Right cardiac atrium (tissue), 5 donors: ENCODE measurements at places on chromosomes 16 and 17. TPM values are rescaled to one million over a fixed set of nuclear protein-coding genes. Genes with fewer than 3 reads are reported as not detected.
A peak's percentile ranks its signal among the peaks of the same experiment; 100 is the strongest.

- DNase-seq, result peak; percentile 41
Observed at GRCh38 chr16:88378836-88379693, 3.7 kb upstream of the ZNF469 start.

TEX19 gene
- polyA plus RNA-seq, result not detected

DNA sequence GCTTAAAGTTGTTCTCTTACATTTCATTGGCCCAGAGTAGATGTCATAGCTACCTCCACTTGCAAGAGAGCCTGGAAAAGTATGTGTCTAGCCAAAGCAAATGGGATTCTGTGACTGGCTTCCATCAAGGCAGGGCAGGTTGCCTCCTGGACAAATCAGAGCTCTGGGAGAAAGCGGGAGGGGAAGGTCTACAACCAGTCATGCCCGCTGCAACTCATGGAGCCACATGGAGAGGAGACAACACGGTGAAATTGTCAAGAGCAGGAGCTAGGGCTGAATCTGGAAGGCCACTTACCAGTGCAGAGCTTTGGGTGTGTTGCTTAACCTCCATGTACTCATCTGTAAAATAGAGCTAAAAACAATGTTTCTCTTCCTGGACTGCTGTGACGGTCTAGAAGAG, 83.8 kb downstream of the MARF1 start:
- no peak for DNase-seq

FAM171A2 gene
- polyA plus RNA-seq, result 1.9 TPM

DNA sequence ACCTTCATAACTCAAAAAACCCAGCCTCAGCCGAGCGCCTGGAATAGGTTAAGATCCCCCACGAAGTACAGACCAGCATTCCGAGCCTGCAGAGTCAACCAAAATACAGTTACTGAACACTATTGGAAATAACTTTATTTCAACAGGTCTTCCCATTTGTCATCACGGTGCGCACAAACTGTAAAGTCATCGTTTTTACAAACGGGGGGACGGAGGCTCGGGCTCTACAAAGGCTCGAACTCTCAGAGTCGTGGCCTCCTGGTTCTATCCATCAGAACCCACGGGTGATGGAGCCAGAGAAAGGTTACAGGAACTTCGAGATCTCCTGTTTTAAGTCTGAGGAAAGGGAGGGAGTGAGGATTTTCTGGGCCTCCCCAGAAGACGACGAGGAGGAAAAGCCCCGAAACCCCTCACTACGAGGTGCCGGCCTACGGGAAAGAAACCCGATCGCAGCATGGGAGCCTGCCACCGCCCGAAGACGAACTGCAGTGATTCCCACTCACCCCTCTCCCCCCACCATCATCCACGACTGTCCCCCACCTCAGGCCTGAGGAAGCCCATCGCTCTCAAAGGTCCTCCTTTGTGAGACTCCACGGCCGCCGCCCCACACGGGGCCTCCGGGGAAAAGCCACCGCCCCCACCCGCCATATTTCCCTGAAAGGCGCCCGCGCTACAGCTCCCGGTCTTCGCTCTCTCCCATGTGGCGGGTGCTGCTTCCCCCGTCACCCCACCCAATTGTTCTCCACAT, 917 bp downstream of the YWHAE start:
- DNase-seq, result peak; percentile 81

- peak; percentile 42 for DNase-seq
Observed at GRCh38 chr17:79089720-79090442, 15.3 kb downstream of the ENGASE start.

GRCh38 chr17:63702721-63703015, 2.7 kb upstream of the LIMD2 start:
- no peak for DNase-seq

DNA sequence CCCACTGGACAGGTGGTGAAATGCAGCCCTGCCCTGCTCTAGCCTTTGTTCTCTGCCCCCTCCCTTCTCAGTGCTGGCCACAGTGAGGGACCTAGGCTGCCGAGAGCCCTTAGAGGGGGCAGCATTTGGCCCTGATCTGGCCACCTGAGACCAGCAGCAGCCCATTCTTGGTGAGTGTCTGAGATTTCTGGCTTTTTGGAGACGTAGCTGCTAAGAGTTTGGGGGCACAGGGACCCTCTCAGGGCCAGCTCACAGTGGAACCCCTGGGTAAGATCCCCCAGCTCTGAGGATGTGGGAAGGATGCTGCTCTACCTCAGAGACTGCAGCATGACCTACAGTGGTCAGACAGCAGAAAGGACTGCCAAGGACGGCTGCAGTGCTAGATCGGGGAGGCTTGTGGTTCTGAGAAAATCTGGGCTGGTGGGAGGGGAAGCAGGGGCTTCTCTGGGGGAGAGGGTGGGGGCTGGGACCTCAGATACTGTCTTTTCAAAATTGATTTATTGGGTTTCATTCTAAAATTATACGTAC, 13.3 kb downstream of the GRB7 start:
- DNase-seq, result no peak

- no peak for DNase-seq
Observed at GRCh38 chr16:24728891-24729242, 584 bp upstream of the TNRC6A start.

DNA sequence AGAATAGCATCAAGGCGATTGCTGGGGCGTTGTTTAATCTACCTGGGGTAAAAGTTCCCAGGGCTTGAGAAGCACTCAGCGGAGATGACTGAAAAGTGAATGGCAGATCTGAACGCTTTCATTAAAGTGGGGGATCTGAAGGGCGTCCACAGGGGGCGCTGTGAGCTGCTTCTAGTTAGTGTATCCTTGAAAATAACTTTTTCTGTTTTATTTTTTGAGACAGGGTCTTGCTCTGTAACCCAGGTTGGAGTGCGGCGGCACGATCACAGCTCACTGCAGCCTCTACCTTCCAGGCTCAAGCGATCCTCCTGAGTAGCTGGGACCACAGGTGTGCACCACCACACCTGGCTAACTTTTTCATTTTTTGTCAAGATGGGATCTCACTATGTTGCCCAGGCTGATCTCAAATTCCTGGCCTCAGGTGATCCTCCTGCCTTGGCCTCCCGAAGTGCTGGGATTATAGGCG, 360.4 kb downstream of the SEC14L1 start:
- DNase-seq, result no peak

KRTAP4-3 gene
- polyA plus RNA-seq, result not detected
